ENCODE measurements at places on chromosomes 5 and 9.

DNA sequence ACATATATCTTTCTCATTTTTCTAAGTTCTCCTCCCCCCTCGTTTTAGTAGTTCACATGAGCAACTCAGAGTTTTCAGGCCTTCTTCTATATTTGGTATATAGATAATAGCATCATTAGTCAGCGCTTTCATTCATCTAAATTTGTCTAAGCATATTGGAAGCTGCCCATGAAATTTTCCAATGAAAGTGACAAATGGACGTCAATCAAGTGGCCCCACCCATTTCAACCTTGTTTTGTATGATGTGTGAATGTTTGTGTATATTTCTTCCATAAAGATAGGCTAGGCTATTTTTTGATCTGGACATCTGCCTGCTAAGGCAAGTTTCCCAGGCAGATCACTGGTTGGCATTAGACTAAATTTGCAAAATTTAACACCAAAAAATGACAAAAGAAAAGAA is 104.0 kb upstream of the SSBP2 start:
- no peak for DNase-seq

GRCh38 chr5:36691696-36692371 is 85.4 kb downstream of the SLC1A3 start:
- no peak for DNase-seq

- DNase-seq, result no peak
Observed at GRCh38 chr9:135320943-135321342, 158.6 kb upstream of the PPP1R26 start.

- no peak for DNase-seq
Observed at GRCh38 chr9:114450833-114451706, 54.2 kb downstream of the WHRN start.

- DNase-seq, result no peak
Observed at GRCh38 chr9:33155393-33155792, 11.7 kb downstream of the B4GALT1 start.

- DNase-seq, result no peak
Observed at GRCh38 chr9:110065532-110065931, 142.4 kb downstream of the C9orf152 start.

GRCh38 chr5:23996525-23996924 is 489.1 kb downstream of the PRDM9 start:
- no peak for DNase-seq

Measured in stimulated activated CD8-positive, alpha-beta memory T cell treated with anti-CD3 and anti-CD28 coated beads, Interleukin-7, amount 100 ng/mL, for 24 hours (primary cell).